Vagina (tissue), 2 donors: ENCODE measurements at places on chromosomes 6 and 20.

- DNase-seq, result no peak
Observed at GRCh38 chr6:21856456-21856825, 262.9 kb downstream of the SOX4 start.

GRCh38 chr20:14829906-14830305 lies 492.5 kb upstream of the FLRT3 start:
- DNase-seq, result no peak

GRCh38 chr6:34522761-34523160 lies 33.4 kb downstream of the SPDEF start:
- DNase-seq, result no peak

DNA sequence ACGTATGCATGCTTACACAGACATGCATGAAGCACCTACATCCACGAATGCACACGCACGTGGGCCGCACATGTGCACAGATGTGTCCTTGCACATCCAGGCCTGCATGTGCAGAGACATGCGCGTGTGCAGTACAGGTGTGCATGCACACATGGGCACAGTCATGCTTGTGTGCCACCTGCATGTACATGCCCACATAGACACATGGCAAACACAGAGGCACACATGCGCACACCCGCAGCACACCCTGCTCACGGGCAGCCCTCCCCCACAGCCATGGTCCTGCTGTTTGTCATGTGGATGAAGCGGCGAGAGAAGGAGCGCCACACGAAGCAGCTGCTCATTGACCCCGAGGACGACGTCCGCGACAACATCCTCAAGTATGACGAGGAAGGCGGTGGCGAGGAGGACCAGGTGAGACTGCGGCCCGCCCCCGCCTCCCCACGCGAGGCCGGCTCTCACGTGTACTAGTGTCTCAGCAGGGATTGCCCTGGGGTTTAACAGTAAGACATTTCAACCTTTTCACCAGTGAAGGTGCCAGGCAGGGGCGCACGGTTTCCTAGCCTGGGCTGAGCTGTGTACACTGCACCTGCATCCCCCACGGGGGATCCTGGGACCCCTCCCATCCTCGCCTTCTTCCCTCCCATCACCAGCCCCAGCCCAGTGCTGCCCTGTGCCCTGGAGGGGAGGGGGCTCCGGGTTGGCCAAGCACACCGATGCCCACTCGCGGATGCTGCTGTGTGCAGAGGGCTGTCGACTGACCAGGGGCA lies 132.8 kb downstream of the TAF4 start:
- DNase-seq, result no peak

DNA sequence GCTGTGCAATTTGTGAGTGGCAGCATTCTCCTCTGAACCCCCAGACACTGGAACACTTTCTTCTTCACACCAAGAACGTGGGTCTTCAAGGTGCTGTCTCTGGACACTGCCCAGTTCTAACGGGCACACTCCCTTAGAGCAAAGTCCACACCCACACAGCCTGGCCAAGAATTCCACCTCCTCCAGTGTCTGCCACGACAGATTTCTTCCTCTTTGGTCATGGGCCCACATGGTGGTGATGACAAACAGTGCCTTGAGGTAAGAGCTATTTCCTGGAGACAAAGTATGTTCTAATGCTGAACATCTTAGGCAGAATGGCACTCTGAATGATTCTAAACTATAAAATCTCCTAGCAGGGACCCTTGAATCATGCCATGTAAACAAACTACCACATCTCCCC lies 25.5 kb upstream of the SSTR4 start:
- peak; percentile 49 for DNase-seq

DNA sequence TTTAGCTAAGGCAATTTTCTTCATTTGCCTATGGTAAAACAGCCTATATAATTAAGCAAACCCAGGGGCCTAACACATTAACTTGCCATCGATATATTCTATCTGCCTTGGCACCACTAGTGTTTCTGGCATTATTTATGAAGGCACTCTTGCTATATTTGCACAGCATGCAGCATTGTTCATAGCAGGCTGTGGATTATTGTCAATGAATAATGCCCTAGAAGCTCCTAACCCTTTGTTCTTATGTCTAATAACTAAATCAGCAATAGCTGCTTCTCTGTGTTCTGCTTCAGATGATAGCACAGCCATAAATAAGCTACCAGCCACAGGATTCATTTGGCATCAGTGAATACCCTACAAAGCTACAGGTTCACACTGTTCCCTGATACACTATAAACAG lies 254.8 kb upstream of the STXBP5 start:
- no peak for DNase-seq

DNA sequence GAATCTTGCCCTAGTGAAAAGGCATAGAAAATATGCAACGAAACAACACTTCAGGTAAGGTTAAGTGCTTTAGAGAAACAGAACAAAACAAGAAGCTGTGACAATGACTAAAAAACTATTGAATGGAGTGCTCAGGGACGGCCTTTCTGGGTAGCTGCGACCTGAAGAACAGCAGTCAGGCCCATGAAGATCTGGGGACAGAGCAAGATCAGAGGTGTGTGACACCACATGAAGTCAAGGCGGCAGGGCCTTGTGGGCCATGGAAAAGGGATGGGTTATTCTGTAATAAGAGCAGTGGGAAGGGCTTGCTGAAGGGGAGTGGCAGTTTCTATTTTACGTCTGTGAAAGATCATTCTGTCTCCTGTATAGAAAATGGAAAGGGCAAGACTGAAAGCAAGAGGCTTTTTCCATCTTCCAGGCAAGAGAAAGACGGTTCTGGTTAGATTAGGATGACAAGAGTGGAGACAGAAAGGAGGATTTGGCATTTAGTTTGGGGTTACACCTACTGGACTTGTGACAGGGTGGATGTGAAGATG lies 5.1 kb downstream of the UBE2V1 start:
- no peak for DNase-seq

DNA sequence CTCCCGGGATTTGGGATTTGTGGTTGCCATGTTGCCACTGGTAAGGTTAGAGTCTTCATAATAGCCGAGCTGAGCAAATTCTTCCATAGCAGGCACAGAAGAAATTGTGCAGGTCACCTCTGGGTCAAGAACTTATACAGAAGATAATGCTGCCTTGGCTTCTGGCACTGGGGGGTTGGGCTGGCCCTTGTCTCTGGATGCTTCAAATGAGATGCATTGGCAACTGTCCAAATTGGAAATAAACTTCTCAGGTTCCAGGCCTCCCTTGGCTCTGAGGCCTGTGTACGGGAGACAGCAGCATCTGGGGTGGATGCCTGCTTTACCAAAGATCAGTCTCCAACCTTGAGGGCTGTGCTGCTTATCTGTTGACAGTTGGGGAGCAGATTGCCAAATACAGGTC lies 26.2 kb downstream of the MYO6 start:
- DNase-seq, result no peak

GRCh38 chr6:100322886-100323285 lies 141.8 kb downstream of the SIM1 start:
- no peak for DNase-seq

DNA sequence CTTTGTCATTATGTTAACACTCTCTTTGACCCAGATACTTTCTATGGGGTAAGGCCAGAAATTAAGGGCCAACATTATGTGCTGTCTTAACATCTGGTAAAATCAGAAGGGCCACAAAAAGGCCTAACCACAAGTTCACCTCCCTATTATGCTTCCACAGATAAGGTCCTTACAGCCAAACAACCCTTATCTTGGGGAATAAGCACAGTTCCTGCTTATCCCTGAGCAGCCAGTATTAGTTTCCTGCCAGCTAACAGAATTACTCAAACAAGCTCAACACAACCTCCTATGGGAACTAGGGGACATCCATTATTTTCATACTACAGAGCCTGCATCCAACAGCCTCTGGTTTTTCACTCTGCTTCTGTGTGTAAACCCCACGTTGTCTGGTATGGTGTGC lies 724.8 kb downstream of the HACE1 start:
- no peak for DNase-seq

DNA sequence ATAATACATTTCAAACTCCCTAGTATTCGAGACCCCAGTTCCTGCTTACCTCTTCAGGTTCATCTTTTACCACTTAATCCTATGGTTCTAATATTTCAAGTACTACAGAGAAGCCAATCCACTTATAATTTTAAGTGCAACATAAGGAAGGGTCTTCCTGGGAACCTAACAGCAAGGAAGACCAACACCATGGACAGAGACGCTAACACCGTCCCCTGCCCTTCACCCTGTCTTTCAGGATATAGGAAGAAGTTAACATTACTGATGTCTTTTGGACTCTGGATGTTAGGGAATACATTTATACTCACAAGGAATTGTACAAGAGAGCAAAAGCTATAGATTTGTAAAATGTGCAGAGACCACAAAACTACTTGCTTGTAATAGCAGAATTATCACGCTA lies 565.0 kb upstream of the CHD6 start:
- no peak for DNase-seq

GRCh38 chr6:157326979-157327378 lies 3.7 kb upstream of the TMEM242 start:
- no peak for DNase-seq

GRCh38 chr6:39197922-39198500 lies 31.3 kb downstream of the KCNK5 start:
- DNase-seq, result no peak

DNA sequence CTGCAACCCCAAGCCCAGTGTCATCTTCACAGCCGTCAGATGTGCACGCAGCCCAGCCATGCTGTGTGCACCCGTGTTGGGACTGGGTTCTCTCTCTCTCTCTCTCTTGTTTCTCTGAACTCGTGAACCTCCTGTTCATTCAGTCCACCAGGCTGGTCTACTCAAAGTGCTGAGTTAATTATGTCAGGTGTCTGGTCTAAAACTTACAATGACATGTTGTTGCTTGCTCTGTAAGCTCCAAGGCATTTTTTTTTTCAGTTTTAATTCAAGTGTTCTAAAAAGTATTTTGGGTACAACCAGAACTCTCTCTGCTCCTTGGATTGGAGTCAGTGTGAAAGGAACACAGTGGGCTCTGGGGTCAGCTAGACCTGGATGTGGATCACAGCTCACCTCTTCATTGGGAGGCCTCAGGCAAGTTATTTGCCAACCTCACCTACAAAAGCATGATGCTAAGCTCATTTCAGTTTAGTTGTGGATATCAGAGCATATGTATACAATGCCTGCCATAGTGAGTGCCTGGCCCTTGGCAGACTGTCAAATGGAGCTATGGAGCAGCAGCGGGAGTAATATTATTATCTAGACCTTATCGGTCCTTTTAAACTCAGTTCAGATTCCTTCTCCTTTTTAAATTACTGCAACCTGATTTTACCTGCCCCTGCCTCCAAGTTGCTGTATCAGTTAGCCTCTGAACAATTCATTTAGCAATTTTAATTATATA lies 59.5 kb downstream of the PLEKHG1 start:
- DNase-seq, result no peak

- no peak for DNase-seq
Observed at GRCh38 chr6:73024598-73024997, 200.7 kb downstream of the KHDC1L start.

DNA sequence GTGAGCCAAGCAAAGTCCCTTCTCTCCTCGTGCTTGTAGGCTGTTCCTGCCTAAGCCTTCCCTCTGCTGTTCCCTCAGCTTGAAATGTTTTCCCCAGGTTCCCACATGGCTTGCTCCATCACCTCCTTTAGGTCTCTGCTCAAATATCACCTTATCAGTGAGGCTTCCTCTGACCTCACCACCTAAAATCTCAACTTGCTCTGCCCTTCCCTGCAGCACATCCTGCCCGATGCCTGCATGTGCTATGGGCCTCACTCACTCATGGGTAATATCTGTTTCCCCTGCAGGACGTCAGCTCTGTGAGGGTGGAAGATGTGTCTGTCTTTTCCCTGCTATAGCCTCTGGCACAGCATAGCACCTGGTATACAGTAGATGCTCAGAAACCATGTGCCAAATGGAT lies 29.9 kb upstream of the FKBP1A start:
- no peak for DNase-seq

DNA sequence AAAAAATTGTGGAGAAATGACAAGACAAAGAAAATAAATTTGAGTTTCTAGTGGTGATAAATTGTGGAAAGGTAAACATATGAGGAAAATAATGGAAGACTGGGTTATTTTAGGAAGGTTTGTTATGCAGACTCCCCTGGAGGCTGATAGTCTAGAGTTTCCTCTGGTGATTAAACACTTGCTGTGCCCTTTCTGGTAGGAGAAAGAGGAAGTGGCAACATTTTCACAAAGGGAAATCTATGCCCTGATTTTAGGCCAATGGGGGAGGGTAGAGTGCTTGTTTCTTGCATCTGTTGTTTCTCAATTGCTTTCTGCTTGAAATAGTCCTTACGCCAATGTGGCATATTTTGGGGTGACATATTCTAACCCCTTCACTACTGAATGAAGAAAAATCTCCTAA lies 129.1 kb upstream of the DOK5 start:
- no peak for DNase-seq

DNA sequence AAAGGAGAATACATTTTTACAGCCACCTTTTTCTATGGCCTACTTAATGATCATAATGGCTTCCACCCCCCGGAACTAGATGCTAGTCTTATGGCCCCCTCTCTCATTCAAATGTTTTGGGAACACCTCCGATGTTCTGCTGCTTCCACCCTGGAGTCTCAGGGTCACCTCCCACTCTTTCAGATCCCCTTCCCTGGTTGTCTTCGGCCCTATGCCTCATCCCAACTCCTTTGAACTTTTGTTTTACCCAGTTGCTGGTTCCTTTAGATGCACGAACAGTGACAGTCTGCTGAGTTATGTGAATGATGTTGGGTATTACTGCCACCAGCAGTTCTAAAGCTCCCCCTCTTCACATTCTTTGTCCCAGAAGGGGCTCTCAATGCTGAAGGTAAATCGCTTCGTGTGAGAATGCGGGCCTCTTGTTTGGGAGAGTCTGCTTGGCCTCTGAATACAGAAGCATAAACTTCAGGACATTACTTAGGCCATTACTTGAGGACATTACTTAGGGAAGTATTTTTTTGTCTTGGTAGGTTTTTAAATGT lies 309.1 kb downstream of the SOX4 start:
- no peak for DNase-seq

DNA sequence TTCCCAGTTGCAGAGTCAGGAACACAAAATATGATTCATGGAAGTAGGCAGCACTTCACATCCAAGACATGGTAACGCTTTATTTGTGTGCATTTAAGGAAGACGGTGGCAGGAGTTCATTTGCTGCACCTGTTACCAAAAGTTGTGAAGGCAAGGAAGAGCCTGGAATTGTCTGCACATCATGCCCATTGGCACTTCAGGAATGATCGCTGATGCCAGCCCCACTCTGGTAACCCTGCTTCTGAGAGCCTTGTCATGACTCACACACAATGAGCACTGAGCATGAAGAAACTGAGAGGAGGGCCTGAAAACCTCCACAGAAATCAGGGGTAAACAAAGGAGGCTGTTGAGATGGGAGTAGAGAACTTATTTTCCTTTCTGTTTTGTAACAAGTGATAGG lies 181.1 kb downstream of the RPS12 start:
- DNase-seq, result no peak

DNA sequence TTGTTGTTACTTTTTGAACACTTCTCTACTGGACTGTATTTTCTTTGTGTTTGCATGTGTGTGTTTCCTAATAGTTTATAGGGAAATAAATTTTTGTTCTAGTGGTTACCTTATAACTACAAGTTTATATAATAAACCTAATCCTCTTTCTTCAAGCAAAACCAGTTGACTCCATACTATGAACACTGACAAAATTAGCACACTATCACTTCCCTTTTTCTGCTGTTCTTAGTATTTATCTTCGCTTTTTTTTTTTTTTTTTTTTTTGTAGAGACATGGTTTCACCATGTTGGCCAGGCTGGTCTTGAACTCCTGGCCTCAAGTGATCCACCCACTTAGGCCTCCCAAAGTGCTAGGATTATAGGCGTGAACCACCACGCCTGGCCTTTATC lies 25.0 kb upstream of the C6orf62 start:
- no peak for DNase-seq
